ENCODE measurements at places on chromosomes 16 and 17. TPM values are rescaled to one million over a fixed set of nuclear protein-coding genes. Genes with fewer than 3 reads are reported as not detected.
A peak's percentile ranks its signal among the peaks of the same experiment; 100 is the strongest.

DNA sequence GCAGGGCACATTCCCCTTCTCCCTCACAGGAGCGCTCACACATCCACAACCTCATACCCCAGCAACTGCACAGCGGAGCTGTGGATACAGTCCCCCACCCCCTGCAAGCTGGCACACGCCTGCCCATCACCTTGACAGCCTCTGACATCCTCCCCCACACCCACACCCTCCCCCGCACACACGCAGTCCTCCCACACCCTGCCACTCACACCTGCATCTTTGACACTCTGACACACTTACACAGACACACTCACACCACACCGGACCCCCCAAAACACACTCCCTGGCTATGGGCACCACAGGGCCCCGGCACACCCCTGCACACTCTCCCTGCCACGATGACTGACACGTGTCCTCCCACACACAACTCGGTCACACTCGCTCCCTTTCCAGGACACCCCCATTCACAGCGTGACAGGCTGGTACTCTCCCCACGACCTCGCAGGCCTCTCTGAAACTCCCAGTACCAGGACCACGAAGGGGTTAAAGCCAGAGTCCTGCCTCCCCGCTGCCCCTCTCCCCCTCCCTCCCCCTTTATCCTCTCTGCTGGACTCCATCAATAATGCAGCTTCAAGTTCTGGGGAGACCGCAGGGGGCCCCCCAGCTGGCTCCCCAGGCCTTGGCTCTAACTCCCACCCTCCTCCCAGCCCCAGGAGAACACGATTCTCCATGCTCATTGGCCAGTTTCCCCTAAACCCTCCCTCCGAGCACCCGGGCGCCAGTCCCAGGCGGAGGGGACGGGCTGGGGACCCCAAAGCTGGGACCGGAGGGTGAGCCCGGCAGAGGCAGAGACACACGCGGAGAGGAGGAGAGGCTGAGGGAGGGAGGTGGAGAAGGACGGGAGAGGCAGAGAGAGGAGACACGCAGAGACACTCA, at the start of gene PPP1R1B:
PPP1R1B (plus strand) TSS at position 782 of the 876 bp plus-strand sequence. CDS start 441 bp downstream, outside the sequence.
- H3K4me1 ChIP-seq, result no peaks in the 10 kb centered on the region
- no peak within 1 kb of the TSS for H3K4me3 ChIP-seq
- no peak for DNase-seq
- peaks cover 9% of the 10 kb centered on the region for H3K27me3 ChIP-seq
- H3K36me3 ChIP-seq, result no peaks in the 10 kb centered on the region
- H3K27ac ChIP-seq, result no peak within 1 kb of the TSS

DNA sequence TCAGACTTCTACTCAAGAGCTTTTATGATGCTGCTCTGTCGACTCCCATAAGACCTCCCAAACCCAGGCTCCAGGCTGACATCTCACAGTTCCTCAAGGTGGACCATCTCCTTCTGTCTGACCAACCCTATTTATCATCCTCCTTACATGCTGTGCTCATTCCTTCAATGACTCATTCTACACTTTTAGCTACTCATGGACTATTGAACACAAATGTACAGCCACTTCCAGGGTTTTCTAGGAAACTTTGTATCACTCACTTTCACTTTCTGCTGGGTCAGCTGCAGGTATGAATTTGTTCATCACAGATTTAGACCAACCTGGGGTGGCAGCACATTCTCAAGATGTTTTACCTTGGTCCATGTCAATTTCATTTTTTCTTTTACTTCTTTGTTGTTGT, 162.4 kb upstream of the FAM20A start:
- no peaks in the 10 kb centered on the region for H3K27me3 ChIP-seq
- no peaks in the 10 kb centered on the region for H3K36me3 ChIP-seq
- H3K4me3 ChIP-seq, result no peak overlapping the region
- peaks cover 7% of the 10 kb centered on the region for H3K4me1 ChIP-seq

- no peak overlapping the region for H3K27ac ChIP-seq
- no peaks in the 10 kb centered on the region for H3K4me1 ChIP-seq
- H3K27me3 ChIP-seq, result no peaks in the 10 kb centered on the region
- H3K36me3 ChIP-seq, result no peaks in the 10 kb centered on the region
Measured at GRCh38 chr16:90078579-90078895, 1.4 kb upstream of the PRDM7 start.

- peak; percentile 28 for DNase-seq
- no peak overlapping the region for H3K4me3 ChIP-seq
Measured at GRCh38 chr17:79971651-79972050, 64.0 kb downstream of the TBC1D16 start.

- H3K4me3 ChIP-seq, result no peak overlapping the region
- H3K4me1 ChIP-seq, result no peaks in the 10 kb centered on the region
- no peaks in the 10 kb centered on the region for H3K27me3 ChIP-seq
- DNase-seq, result no peak
- H3K36me3 ChIP-seq, result no peaks in the 10 kb centered on the region
- no peak overlapping the region for H3K27ac ChIP-seq
Measured at GRCh38 chr16:82580298-82580890, 46.4 kb upstream of the CDH13 start.

- H3K4me3 ChIP-seq, result no peak overlapping the region
- no peak for DNase-seq
- H3K4me1 ChIP-seq, result no peaks in the 10 kb centered on the region
- H3K36me3 ChIP-seq, result no peaks in the 10 kb centered on the region
- no peak overlapping the region for H3K27ac ChIP-seq
Measured at GRCh38 chr16:86258713-86259112, 251.6 kb upstream of the FOXF1 start.

DNA sequence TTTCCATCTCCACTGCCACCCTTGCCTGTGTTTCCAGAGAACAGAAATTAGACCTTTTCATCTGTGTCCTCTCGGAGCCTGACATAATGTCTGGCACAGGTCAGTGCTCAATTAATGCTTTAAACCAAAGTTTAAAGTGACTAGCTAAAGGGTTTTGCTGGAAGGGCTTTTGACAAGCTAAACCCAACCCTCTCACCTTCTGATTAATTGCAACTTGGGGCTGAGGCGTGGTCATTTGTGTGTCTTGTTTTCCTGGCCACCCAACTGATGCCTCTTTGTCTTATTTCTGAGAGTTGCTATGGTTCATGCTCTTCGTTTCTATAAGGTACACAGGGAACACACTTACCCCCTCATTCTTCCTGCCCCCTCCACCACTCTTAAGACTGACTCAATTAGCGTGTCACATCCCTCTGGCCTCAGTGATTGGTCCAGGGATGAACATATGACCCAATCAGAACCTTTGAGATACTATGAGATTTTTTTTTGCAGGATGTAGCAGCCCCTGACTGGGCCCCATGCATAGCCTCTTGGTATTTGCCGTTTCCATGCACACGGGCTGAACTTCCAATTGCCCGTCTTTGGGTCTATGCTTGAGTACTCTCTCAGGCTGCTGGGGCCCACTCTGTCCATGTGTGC, 15.8 kb upstream of the BRD7 start:
- H3K36me3 ChIP-seq, result no peaks in the 10 kb centered on the region
- no peak for DNase-seq
- H3K4me3 ChIP-seq, result no peak overlapping the region
- H3K4me1 ChIP-seq, result no peaks in the 10 kb centered on the region

DNA sequence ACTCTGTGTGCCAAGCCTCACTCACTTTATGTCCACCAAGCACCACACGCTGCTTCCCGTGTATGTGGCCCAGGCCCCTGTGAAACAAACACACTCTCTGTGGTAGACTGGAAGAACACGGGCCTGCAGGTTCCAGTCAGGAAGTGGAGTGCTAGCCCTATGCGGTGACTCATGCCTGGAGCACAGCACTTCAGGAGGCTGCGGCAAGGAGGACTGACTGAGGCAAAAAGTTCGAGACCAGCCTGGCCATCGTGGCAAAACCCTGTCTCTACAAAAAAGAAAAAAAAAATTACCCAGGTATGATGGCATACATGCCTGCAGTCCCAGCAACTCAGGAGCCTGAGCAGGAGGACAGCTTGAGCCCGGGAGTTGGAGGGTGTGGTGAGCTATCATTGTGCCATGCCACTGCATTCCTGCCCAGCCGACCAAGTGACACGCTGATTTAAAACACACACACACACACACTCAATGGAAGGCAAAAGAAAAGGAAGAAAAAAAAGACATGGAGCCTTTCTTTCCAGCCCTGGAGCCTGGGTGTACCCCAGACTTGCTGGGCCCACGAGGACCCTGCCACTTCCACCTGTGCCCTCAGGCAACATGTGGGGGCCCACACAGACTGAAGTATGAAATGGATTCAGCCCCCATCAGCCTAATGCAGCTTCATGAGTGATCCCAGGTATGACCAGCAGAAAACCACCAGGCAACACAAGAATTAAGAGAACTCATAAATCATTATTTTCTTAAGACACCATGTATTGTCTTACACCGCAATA, 126.6 kb downstream of the ANKRD11 start:
- no peaks in the 10 kb centered on the region for H3K36me3 ChIP-seq
- H3K27me3 ChIP-seq, result no peaks in the 10 kb centered on the region
- H3K27ac ChIP-seq, result no peak overlapping the region
- H3K4me3 ChIP-seq, result no peak overlapping the region

GRCh38 chr17:58411408-58411894, 5.9 kb downstream of the RNF43 start:
- no peaks in the 10 kb centered on the region for H3K36me3 ChIP-seq
- H3K27ac ChIP-seq, result no peak overlapping the region
- no peaks in the 10 kb centered on the region for H3K27me3 ChIP-seq
- no peak for DNase-seq
- no peak overlapping the region for H3K4me3 ChIP-seq

DNA sequence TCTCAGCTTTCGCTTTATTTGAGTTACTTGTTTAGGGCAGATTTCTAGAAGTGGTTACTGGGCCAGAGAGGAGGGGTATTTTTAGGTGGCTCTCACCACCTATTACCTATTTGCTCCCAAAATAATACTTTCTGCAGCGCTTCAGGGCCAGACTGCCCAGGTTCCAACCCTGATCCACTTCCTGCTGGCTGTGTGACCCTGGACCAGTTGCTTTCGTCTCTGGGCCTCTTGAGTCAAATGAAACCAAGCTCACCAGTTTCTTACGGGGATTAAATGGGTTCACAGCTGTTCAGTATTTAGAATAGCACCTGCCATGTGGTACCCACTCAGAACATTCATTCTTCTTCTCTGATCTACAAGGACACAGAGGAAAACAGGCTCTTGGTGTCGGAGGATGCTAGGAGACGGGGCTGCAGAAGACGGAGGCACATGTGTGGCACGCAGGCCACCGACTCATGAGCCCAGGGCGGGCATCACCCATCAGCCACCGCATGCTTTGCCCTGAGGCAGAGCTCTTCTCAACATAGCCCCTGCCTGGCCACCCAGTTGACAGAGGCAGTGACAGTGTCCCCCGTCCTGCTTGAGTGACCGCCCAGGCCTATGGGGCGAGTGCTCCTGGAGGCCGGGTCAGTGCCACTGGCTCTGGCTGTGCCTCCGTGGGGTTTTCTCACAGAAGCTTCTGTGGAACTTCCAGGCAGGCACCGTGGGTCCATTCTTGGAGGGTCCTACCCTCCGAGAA, 149.0 kb upstream of the PLCG2 start:
- H3K27ac ChIP-seq, result no peak overlapping the region
- no peak for DNase-seq

DNA sequence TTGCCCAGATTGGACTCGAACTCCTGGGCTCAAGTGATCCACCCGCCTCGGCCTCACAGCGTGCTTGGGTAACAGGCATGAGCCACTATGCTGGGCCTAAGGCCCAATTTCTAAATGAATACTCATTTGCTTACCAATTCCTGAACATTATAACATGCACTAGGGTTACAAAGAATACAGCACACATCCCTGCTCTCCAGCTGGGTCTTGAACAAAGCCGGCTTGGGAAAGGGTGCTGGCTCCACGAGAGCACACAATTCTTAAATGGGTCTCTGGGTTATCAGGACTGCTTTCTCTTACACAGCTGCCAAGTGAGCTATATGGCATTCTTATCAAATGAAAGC, 58.3 kb downstream of the HIC1 start:
- no peak overlapping the region for H3K4me3 ChIP-seq
- no peak for DNase-seq
- no peaks in the 10 kb centered on the region for H3K27me3 ChIP-seq
- no peaks in the 10 kb centered on the region for H3K4me1 ChIP-seq
- no peak overlapping the region for H3K27ac ChIP-seq
- H3K36me3 ChIP-seq, result no peaks in the 10 kb centered on the region

- no peak for DNase-seq
- no peaks in the 10 kb centered on the region for H3K27me3 ChIP-seq
- H3K4me1 ChIP-seq, result no peaks in the 10 kb centered on the region
- H3K27ac ChIP-seq, result no peak overlapping the region
Measured at GRCh38 chr17:62790564-62790986, 17.5 kb downstream of the MARCHF10 start.

- H3K27me3 ChIP-seq, result no peaks in the 10 kb centered on the region
- no peak overlapping the region for H3K27ac ChIP-seq
- H3K4me3 ChIP-seq, result no peak overlapping the region
- H3K4me1 ChIP-seq, result no peaks in the 10 kb centered on the region
Measured at GRCh38 chr17:72772331-72772821, 320.1 kb downstream of the SLC39A11 start.

- H3K4me1 ChIP-seq, result peaks cover 42% of the 10 kb centered on the region
- H3K36me3 ChIP-seq, result peaks cover 48% of the 10 kb centered on the region
- no peak overlapping the region for H3K4me3 ChIP-seq
Measured at GRCh38 chr17:41692722-41693521, 4.2 kb downstream of the EIF1 start.

- DNase-seq, result no peak
- no peaks in the 10 kb centered on the region for H3K27me3 ChIP-seq
- no peaks in the 10 kb centered on the region for H3K36me3 ChIP-seq
- H3K27ac ChIP-seq, result no peak overlapping the region
- H3K4me1 ChIP-seq, result no peaks in the 10 kb centered on the region
Measured at GRCh38 chr17:44272321-44272951, 4.5 kb upstream of the SLC4A1 start.

GRCh38 chr16:48901712-48902374, 291.9 kb upstream of the N4BP1 start:
- no peak for DNase-seq
- no peaks in the 10 kb centered on the region for H3K4me1 ChIP-seq
- no peaks in the 10 kb centered on the region for H3K27me3 ChIP-seq
- no peaks in the 10 kb centered on the region for H3K36me3 ChIP-seq
- no peak overlapping the region for H3K4me3 ChIP-seq

GRCh38 chr17:48465884-48466283, 35.9 kb upstream of the SKAP1 start:
- H3K4me1 ChIP-seq, result no peaks in the 10 kb centered on the region
- H3K4me3 ChIP-seq, result no peak overlapping the region
- H3K36me3 ChIP-seq, result no peaks in the 10 kb centered on the region
- no peaks in the 10 kb centered on the region for H3K27me3 ChIP-seq
- no peak for DNase-seq

GRCh38 chr16:17369421-17370222, 101.1 kb downstream of the XYLT1 start:
- peak; percentile 71 for DNase-seq
- H3K4me3 ChIP-seq, result no peak overlapping the region
- no peaks in the 10 kb centered on the region for H3K4me1 ChIP-seq
- H3K36me3 ChIP-seq, result no peaks in the 10 kb centered on the region

GRCh38 chr16:61715393-61715792, 320.8 kb downstream of the CDH8 start:
- no peak for DNase-seq
- no peaks in the 10 kb centered on the region for H3K27me3 ChIP-seq
- no peaks in the 10 kb centered on the region for H3K36me3 ChIP-seq
- no peaks in the 10 kb centered on the region for H3K4me1 ChIP-seq
- H3K4me3 ChIP-seq, result no peak overlapping the region
- H3K27ac ChIP-seq, result no peak overlapping the region

The ABCA6 gene
- total RNA-seq, result 155 TPM

The PPP1R27 gene
- total RNA-seq, result 0.27 TPM

The IRX3 gene
- total RNA-seq, result 0.48 TPM

The EIF1 gene
- 284 TPM for total RNA-seq

The AOC2 gene
- total RNA-seq, result 1.9 TPM

The CTF1 gene
- total RNA-seq, result not detected

The TCAP gene
- 1.2 TPM for total RNA-seq

The LSM12 gene
- total RNA-seq, result 24.2 TPM

The ATF7IP2 gene
- total RNA-seq, result 37.7 TPM

The FBXO39 gene
- 1.2 TPM for total RNA-seq

The CANT1 gene
- total RNA-seq, result 20.3 TPM
